ENCODE measurements at places on chromosomes 3 and 15.

DNA sequence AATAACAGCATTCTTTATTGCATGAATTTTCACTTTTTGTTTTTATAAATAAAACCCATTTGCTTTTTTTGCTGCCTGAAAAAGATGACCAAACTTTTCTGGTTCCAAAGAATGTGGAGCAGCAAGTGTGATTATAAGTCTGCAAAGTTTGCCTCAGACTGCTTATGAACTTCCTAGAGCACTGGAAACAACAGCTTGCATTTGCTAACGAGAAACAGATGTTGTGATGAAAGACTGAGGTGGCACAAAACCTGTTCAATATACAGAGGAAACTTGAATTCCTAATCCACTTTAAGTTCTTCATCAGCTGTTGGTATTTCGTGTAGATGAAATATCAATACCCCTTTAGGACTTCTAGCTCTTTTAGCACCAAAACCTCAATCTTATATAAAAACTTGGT, 9.3 kb downstream of the ZPLD1 start:
- peak; percentile 45 for DNase-seq

DNA sequence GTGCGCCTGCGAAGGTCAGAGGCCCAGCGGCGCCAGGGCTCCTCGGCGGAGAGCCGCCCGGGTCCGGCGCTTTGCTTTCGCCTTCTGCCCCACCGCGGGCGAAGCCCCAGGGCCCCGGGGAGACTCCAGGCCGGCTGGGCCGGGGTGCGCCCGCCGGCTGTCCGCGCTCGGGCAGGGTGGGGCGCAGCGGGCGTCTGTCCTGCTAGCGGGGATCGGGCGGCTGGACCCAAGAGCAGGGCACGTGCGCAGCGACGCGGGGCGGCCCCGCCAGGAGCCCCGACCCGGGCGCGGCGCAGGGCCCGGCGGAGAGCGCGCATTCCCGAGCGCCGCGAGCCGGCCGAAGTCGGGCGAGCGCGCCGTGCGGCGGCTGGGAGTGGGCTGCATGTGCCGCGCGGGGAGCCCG, 569 bp upstream of the ALDH1A3 start:
- DNase-seq, result no peak

DNA sequence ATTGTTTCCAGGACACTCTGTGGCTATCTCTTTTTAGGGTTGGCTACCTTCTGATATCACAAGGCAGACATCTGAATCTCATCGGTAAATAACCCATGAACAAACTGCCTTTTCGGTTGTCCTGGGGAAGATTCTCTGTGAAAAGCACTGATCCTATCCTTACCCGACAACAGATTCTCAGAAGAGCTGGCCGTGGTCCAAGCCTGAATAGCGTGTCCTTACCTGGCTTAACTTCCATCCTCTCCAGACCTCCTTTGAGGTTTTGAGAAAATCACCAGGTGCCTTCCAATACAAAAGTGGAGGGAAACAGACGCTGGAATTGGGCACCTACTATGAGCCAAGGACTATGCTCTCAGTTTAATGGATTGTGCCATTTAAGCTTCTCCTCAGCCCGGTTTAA, 87.4 kb upstream of the ARHGEF3 start:
- no peak for DNase-seq

DNA sequence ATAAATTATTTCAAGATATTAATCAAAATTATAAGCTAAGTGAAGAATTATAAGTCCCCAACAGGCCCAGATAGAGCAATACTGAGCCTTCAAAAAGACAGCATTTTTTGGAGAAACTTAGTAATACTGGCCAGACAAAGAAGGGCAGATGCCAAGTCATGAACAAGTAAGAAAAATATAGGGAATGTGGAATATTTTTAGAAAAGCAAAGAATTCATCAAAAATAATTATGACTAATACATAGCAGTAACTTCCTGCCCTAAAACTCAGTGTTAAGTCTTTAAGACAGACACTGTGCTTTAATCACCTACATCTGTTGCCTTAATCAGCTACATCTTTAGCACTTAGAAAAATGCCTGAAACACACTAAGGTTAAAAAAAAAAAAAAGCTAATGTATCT, 31.2 kb downstream of the DPH6 start:
- peak; percentile 11 for DNase-seq

DNA sequence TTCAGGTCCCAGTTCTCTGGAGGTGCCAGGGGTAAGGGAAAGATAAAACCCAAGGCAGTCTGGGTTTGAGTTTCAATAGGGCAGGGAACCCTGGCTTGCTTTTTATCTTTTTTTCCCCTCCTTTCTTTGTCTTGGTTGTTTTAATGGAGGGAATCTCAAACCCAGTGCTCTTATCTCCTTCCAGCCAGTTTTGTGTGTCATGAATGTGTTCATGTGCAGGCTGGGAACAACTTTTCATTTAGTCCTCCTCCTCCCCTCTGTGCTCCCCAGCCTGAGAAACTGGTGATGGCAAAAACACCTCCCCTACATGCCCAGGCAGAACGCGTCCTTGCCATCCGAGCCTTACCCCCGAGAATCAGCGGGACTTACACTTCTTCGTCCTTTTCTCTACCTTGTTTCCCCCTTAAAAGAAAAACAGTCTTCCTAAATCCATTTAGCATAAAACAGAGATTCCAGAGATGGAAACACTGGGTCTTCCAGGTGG, 10.9 kb downstream of the SEMA3G start:
- no peak for DNase-seq

DNA sequence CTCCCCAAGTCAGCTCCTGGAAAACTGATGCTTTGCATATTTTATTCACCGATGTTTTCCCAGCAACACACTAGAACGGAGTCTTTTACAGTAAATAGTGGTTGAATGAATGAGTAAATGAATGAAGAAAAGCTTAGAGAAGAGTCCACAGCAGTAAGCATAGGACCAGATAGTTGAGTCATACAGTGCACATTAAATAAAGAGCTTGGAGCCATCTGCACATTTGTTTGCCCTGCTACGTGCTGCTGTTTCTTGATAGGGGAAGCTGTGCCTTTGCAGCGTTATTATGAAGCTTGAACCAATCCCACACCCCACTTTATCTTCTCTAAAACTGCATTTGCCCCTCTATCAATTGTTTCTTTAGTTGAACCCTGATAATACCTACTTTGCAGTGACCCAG, 1.2 kb downstream of the FAM98B start:
- no peak for DNase-seq
